ENCODE measurements at places on chromosomes 13 and 19.

DNA sequence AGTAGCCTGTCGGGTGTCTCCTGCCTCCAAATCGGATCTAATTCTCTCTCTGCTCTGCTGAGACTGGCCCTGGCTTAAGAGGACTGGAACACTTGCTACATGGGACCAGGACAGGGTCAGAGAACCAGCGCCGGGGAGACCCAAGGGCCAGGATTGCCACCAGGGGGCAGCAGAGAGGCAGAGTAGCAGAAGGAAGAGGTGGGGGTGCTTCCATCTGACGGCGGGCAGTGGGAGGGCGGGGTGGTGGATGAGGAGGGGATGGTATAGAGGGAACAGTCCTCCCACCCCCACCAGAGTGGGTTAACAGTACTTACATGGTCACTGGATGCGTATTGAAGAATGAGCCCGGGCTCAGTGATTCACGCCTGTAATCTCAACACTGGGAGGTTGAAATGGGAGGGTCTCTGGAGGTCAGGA is 11.9 kb downstream of the SELENOW start:
- ATAC-seq, result peak; percentile 66

DNA sequence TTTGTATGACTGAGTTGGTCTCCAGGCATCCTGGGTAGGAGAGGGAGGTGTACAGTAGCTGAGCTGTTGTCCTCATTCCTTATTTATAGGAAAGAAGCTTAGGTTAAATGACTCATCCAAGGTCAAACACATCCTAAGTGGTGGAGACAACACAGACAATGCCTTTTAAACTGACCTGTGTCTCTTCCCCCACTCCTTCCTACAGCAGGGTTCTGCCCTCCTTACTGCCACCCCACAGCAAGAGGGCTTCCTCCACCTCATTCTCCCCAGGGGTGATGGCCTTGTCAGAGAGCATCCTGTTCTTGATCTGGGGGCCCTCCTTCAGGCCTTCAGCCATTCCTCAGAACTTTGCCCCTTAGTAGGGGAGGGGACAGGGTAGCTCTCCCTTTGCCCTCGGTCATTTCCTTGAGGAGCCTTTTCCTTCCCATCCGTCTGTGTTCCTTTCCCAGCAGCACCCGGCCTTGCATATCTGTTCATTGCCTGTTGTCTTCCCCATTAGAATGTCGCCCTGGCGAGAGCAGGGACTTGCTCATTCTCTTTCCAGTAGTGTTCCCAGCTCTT is 48.2 kb upstream of the GPI start:
- no peak for ATAC-seq

DNA sequence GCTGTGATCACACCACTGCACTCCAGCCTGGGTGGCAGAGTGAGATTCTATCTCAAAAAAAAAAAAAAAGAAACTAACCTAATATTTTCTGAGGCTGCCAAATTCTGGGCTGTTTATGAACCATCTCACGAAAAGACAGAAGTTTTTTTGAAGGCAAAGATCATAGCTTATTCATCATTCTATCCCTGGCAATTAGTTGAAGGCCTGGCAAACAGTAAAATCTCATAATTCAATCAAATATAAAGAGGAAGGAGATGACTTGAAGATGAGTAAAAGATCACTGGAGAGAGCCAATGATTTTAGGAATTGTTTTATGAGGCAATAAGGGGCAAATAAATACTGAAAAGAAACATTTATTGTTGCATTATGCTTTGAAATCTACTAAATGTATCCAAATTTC is 216.5 kb downstream of the DCLK1 start:
- no peak for ATAC-seq

DNA sequence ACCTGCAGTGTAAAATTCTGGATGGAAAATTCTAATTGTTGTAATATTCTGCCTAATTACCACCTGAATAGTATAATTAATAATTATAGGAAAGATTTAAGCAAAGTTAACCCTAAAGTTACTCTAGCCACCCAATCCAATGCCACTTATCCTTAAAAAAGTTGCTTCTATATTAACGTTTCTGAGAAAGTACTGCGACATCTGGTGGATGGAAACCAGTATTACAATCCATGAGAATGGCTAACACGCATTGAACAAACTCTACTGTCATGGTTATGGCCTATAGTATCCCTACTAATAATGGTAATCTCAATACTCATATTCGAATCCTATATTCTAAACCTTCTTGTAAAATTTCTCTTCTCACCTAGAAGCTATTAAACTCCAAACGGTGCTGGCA is 1551.8 kb downstream of the SLITRK1 start:
- no peak for ATAC-seq

DNA sequence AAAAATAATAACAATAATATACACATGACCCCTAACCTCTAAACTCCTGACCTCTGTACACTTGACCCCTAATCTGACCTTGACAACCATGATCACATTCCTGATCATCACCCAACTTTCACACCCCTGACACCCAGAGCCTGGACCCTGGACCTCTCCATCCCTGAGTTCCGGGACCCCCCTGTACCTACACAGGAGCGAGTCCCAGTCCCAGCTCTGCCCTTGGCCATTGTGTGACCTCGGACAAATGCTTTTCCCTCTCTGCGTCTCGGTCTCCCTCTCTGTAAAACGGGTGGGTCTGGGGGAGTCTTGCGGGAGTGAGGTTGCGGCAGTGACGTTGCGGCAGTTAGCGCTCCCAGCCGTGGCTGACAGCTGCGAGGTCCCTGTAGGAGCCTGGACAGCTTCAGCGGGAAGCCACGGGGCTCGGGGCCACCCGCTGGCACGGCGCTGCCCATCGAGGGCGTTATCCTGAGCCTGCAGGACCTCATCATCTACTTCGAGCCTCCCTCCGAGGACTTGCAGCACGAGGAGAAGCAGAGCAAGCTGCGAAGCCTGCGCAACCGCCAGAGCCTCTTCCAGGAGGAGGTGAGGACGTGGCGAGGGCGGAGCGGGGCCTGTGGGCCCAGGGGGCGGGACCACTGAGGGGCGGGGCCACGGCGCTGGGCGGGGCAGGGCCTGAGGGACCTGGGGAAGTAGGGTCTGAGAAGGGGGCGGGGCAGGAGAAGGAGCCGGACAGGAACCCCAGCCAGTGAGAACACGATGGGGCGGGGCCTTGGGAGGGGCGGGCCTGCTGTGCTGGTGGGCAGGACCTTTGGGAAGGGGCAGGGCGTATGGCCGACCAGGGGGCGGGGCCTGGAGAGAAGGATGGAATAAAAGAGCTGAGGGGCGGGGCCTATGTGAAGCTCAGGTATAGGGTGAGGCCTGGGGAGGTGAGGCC is 19.2 kb downstream of the RYR1 start:
- peak; percentile 58 for ATAC-seq

DNA sequence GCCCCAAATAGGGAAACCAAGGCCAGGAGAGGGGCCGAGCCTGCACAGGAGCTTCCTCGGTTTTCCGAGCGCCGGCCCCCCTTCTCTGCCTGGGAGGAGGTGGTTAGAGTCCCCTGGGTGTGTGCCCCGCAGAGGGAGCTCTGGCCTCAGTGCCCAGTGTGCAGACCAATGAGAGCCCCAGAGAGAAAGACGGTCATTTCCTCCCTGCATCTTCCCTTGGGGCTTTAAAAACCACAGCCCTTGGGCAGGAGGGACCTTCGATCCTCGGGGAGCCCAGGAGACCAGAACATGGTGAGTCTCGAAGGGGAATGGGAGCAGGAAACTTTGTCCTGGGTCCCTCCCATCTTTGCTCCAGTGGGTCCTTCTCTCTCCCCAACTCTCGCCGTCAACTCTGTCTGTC is at the start of gene C5AR1:
TSS of gene C5AR1 (plus strand) at position 254 of the 400 bp plus-strand sequence. CDS start at position 289, 35 bp downstream.
- no peak for ATAC-seq

DNA sequence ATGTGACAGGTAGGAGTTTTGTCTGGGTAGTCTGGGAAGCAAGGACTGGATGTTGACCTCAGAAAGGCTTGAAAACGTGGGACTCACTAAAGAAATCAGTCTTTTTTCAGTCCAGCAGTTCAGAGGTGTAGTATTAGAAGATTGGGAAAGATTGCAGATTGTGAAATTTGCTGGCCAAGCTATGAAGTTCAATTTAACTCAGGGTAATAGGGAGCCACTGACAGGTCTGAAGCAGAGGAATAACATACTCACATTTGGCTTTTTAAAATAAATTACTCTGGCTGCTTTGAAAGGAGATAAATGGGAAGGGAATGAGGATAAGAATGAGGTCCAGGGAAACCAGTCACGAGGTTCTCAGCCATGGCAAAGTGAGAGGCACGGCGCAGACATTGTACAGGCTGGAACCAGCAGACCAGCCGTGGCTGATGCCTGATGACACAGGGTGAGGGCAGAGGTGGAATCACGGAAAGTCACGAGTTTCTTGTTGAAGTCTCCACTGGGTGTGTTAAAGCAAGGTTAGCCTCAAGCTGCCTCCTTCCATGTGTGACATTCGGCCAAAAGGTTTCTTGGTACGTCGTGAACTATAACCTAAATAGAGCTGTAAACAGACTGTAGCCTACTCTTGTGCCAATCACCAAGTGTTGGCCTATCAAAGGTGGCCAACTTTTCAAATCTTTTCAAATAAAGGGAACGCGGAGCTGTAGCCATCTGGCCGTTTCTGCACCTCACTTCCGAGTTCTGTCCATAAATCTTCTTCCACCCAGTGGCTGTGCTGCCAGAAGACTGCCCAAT is 377.6 kb downstream of the IRS2 start:
- ATAC-seq, result no peak

Measured in stimulated activated memory B cell treated with anti-CD40 and anti-IgM and Interleukin-4, amounts not matched to agents 10 μg/mL and 1 μg/mL and 100 μg/mL, for 72 hours (primary cell).